Head of caudate nucleus (tissue), 42 donors: ENCODE measurements at places on chromosomes 7 and 10.

DNA sequence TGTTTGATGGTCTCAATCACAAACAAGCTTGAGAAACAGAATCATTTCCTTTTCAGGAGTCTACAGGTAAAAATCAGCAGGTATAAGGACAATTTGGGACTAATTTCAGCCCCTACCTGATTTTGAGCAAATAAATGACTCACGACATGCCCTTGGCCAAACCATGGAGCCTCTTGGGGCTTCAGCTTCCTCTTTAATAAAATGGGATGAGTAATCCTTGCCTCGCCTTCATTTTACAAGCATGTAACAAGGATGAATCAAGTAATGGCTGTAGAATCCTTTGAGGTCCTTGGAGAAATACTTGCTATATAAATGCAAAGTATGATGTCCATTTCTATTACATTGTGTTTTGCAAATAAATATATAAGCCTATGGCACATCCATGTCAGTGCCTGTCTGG lies 212.8 kb upstream of the PODXL start:
- no peak for DNase-seq

DNA sequence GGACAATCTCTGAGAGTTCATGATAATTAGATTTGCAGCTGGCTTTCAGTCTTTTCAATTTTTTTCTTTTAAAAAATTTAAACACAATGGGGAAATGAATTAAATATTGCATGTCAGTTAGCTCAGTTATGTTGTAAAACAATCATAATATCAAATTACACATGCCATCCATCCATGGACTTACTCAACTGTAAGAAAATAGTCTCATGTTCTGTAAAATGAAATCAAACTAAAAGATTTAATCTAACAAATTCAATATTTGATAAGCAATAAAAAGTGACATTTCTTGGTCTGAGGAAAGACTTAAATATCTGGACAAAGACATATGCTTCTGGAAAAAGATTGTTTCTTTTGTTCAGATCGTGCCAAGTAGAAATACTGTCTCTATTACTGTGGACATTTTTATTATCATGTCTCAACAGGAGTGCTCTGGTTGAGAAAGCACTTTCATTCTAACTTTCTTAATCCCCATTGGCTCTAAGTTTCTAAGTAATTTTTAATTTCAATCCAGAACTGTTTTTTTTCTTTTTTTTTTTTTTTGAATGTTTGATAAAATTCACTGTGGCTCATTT lies 179.2 kb upstream of the FAM3C start:
- DNase-seq, result no peak

DNA sequence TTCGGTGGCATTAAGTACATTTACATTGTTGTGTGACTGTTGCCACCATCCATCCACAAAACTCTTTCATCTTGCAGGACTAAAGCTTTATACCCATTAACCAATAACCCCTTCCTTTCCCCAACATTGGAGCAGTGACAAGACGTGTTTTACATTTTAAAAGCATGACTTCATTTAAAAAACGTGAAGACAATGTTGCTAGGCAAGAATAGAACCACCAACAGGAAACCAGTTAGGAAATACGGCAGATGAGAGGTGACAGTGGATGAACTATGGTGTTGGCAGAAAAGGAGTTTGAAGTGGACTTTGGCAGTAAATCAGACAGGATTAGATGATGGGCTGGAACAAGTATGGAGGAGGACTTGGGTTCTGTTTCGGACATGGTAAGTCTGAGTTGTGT lies 17.0 kb downstream of the TMEM236 start:
- no peak for DNase-seq

- no peak for DNase-seq
Measured at GRCh38 chr10:29268011-29268410, 20.9 kb upstream of the LYZL1 start.
